ENCODE measurements at places on chromosomes 12 and 14.
A peak's percentile ranks its signal among the peaks of the same experiment; 100 is the strongest.

- no peak for DNase-seq
These were observed 337.5 kb downstream of the FLRT2 start for GRCh38 chr14:85867450-85867849.

DNA sequence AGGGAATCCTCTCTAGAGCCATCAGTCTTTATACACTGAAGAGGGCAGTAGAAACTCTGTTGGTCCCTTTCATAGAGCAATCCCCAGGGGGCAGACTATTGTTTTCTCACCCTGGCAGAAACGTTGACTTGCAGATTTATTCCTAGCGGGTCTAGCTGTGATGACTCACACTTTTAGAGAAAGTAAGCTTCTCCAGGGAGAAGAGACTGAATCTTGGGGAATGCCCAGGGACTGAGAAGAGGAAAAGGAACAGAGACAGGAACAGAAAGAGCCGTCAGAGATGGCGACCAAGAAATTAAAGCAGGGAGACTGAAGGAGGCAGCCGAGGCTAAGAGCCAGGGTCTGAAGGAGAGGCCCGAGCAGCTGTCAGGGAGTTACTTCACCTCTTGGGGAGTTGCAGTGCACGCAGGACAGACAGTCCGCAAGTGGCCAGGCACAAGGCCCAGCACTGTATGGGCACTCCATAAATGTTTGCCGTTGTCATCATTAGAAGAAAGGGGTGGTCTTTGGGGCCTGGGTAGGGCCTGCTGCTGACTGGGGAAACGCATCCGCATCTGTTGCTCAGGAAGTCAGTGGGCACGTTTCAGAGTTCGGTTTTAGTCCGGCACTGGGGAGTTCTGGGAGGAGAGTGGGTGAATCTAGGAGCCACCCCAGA, 13.0 kb downstream of the PLEKHG6 start:
- peak; percentile 92 for DNase-seq

GRCh38 chr14:66483322-66483721, 2.8 kb upstream of the CCDC196 start:
- peak; percentile 9 for DNase-seq

DNA sequence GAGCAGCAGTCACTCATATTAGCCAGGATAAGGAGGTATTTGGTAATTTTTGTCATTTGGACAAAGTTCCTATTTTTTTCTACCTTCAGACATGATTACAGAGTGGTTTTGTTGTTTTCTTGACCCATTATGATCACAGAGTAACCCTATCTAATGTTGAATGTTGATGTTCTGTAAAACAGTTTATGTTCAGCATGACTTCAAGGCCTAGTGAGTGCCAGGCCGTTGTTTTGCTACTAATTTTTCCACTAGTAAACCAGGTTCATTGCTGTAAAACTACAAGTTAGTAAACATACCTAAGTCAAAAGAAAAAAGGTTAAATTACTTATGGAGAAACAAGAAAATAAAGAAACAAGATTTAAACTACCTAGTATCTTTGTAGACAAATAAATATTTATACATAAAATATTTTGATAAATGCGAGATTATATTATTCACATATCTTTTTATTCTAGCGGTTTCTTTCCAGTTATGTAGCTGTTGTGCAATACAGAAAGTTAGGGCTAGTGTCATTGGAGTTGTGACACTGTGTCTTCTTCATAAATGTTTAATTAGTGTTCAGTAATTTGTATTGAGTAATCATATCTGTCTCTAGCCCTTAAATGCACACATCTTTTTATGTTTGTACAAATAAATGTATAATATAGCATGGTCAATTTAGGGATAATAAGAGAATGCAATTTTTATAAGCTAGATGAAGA, 16.5 kb downstream of the ETNK1 start:
- no peak for DNase-seq

- no peak for DNase-seq
These were observed 357.5 kb downstream of the GALC start for GRCh38 chr14:87635442-87635841.

- no peak for DNase-seq
These were observed 4.0 kb downstream of the CPSF6 start for GRCh38 chr12:69243099-69244084.

DNA sequence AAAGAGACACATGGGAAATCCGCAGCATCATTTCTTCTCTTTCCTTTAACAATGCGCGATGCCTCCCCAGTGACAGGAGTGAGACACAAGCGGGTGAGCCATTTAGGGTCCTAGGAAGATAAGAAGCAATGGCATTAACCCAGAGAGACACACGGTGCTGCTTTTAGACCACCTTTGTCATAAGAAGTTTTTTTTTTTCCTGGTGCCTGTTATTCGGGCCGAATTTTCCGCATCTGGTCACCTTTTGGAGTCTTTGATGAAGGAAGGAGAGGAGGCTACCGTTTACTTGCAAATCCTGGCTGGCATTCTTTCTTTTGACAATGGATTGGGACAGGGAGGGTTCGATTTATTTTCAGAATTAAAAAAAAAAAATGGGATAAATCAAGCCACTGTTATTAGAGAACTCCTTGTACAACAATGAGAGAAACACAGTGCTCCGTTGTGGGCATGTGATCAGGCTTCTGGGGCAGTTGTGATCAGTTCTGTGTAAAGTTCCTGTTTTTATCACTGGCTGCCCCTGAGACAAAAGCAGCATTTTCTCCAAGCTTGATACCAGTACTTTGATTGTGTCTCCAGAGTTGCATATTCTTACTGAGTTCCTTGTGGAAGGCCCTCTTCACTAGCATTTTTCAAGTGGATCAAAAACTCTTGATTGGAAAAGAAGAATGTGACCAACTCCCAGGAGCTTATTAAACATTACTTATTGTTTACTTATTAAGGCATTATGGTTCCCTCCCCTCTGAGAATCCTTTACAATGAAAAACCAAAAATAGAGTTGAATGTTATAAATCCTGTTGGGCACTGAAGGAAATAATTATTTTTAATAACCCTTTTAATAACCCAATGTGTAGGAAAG, 1.1 kb downstream of the DIP2B start:
- no peak for DNase-seq

DNA sequence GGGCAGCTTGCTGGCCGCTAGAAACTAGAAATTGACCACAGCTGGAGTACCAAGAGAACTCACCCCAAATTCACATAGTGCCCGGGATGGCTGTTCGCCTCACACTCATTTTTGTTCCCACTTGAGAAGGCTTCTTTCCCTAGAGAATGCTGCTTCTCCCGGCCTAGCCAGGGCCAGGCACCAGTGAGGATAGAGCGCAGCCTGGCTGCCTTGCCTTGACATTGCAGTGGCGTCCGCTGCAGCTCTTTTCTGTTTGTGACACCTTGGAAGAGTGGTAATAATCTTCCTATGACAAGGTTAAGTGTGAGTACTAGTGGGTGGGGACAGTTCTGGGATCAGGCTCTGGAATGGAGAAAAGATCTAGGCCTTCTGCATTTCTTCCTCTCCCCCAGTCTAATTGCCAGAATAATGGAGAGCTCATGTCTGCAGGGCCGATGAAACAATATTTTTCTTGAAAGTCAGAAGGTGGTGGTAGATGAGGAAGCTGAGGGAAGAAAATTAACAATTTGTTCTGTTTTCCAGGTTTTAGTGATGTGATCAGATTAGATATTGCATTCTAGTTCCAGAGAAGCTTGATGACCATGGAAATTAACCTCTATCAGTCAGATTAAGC, 3.7 kb downstream of the TMEM253 start:
- peak; percentile 74 for DNase-seq

GRCh38 chr12:111102102-111102739, 181.8 kb upstream of the MYL2 start:
- no peak for DNase-seq

- no peak for DNase-seq
These were observed 808.1 kb upstream of the USP15 start for GRCh38 chr12:61452076-61452475.

Measured in AG10803 (cell line).